ENCODE measurements at places on chromosomes 11 and 22. TPM values are rescaled to one million over a fixed set of nuclear protein-coding genes. Genes with fewer than 3 reads are reported as not detected.

RIMBP3B gene
- 0.48 TPM for total RNA-seq

KIAA1671 gene
- 6.8 TPM for total RNA-seq

DNA sequence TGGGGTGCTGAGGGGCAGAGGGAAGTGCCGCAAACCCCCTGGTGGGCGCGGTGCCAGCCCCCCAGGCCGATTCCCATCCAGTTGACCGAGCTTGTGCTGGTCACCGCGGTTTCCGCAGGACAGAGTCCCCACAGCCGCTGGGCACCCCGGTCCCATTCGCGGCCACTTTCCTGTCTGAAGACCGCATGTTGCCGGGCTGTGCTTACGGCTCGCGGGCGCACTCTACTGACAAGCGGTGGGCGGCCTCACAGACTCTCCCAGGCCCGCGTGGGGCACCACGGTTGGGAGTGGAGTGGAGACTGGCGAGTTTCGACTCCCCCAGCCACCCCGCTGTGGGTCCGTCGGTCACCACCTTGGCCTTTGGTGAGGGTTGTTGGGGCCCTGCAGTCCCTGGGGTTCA lies 648 bp upstream of the H19 start:
- DNase-seq: no peak

- no peak for DNase-seq
Observed at GRCh38 chr11:17519061-17519885, 24.9 kb downstream of the USH1C start.

- DNase-seq: no peak
Observed at GRCh38 chr11:30474151-30474954, 111.8 kb downstream of the MPPED2 start.

ACR gene
- total RNA-seq: not detected

GRCh38 chr22:37549704-37550059 lies 10.6 kb upstream of the CDC42EP1 start:
- no peak for DNase-seq

DNA sequence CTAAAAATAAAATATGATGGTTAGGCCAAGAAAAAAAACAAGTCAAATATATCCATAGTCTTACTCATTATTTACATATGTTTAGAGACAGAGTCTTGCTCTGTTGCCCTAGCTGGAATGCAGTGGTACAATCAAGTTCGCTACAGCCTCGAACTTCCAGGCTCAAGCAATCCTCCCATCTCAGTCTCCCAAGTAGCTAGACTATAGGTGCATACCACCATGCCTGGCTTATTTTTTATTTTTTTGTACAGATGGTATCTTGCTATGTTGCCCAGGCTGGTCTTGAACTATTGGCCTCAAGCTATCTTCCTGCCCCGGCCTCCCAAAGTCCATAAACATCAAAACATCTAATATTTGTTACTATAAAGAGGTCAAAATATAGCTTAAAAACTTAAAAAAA lies 36.1 kb downstream of the C2CD3 start:
- no peak for DNase-seq

DNA sequence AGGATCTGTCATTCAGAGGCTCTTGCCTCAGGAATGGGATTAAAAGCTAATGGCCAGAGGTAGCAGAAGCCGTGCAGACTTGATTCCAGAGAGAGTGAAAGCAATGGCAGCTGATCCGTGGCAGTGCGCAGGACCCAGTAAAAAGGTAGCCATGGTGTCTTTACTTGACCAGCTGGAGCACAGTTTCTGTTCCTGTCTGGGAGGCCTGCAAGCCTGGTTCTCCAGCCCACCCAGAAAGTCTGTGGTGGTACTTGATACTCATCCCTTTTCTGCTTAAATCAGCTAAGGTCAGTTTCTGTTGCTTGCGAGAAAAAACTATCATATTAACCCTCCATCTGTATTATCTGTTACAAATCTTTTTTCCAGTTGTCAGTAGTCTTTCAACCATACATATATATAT lies 86.7 kb downstream of the RPS6KA4 start:
- DNase-seq: no peak

DNA sequence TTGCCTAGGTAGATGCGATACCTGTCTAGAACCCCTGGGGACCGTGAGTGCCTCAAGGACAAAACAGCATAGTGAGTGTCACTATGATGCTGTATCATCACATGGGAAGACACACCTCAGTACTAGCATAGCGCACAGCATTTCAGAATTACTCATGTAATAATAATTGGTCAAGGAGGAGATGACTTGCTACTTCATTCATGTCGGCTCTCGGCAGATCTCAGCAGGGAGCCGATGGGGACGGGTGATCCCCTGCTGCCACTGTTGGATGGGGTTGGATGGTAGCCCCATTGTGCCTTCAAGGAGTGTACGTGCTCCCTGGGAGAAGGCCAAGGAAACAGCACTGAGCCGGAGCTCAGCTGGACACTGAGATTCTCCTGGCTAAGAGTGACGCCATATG lies 186.9 kb downstream of the EFCAB6 start:
- no peak for DNase-seq
